ENCODE measurements at places on chromosomes 16 and 17.

- no peak for DNase-seq
Measured at GRCh38 chr16:63372815-63373214, 1336.6 kb upstream of the CDH8 start.

- DNase-seq = no peak
Measured at GRCh38 chr17:47297661-47298400, 25.9 kb upstream of the EFCAB13 start.

DNA sequence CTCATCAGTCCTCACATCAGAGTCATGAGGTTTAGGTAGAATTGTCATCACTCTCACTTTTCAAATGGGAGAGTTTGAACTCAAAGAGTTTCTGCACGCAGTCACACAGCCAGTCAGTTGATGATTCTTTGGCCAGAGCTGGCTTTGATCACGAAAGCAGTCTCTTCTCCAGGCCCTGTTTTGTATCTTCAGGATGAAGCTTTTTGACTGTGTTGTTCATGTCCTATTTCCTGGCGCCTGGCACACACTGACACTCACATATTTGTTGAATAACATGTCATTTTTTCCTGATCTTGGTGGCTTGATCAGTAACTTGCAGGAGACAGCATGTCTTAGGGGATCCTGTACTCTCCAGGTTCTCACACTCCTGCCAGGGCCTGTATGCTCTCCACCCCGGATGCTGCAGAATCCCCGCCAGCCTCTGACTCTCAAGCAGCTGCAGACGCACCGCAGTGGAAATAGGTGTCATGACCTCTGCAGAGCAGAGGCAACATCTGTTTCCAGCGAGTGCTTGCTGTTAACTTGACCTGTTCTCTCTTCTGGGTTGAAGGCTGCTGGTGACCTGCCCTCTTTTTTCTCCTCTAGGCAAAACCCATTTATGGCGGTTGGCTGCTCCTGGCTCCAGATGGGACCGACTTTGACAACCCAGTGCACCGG lies 33.0 kb downstream of the MPRIP start:
- no peak for DNase-seq

DNA sequence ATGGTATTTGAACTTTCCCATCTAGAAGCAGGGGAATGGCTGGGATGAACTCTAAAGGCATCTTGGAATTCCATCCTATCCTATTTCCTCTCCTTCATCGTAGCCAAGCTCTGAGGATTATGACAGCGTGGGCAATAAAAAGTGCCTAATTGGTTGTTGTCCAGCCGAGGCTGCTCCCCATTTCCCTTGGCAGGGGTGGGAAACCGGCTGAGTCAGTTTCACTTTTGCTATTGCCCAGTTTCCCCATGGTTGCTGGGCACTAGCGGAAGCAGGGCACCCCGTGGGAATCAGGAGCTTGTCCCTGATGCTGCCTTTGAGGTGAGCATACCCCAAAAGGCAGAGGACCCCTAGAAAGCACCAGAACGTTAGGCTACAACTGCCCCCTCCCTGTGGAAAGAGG lies 13.8 kb upstream of the SP2 start:
- DNase-seq = no peak

DNA sequence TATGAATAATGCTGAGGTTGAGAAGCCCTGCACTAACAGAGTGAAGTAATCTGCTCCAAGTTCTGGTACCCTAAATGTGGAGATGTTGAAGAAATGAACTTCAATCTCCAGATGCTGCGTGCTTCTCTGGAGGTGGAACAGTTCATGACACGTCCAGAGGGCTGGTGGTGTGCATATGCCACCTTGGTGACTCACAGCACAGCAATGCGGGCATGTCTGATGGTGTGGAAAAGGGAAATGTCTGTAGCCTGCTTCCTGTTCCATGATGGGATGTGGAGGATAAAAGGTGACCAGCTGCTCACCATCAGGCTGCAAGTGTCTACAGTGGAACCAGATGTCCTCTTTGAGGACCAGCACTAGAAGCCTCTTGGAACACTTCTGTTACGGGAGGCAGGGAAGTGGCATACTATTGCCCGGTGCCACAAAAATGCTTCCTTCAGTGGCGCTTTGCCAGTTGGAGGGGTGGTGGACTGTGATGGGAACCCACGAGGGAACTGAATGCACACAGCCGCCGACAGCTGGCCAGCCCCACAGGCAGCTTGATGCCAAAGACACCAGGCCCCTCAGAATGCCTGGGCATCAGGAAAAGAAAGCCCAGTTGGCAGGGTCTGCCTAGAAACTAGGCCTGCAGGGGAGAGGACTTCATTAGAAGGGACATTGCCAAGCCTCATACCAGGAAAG lies 19.9 kb downstream of the SNX11 start:
- no peak for DNase-seq

DNA sequence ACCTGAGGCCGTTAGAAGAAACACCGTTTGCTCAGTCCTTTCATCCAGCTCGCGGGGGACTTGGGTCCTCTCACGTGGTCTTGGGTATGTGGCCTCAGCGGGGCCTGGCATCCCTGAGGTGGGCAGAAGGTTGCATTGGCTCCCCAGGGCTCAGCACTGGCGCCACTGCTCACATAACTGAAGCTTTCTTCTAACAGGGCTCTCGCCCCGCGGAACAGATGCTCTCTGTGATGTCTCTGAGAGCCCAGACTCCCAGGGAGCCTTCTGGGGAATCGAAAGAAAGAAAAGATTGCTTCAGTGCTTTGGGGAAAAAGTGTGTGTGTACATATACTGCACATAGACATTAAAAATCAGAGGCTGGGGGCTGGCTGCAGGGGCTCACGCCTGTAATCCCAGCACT lies 10.1 kb downstream of the MGRN1 start:
- no peak for DNase-seq

- no peak for DNase-seq
Measured at GRCh38 chr16:1923299-1924034, 5.3 kb upstream of the HS3ST6 start.

- DNase-seq = no peak
Measured at GRCh38 chr17:63550817-63551639, 751 bp downstream of the DCAF7 start.

- no peak for DNase-seq
Measured at GRCh38 chr17:17346428-17347233, 43.5 kb downstream of the NT5M start.

DNA sequence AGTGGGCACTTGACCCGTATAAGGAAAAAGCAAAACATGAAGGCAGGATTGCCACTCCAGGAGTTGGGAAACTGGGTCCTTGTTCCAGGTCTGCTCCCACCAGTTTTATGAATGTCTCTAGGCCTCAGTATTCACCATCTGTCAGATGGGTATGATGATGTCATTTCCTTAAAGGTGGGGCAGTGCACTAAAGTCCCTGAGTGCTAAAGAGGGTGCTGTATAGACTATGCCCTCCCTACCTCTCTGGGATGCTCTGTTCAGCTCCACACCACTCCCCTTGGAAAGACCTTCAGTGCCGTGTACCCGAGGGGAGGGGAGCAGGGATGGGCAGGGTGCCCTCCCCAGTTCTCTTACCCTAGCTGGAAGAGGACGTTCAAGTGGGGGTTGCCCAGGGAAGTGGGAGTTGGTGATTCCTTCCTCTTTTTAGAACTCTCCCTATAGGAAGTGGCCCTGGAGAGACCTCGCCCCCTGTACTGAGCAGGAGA lies 2.2 kb downstream of the LASP1 start:
- no peak for DNase-seq

DNA sequence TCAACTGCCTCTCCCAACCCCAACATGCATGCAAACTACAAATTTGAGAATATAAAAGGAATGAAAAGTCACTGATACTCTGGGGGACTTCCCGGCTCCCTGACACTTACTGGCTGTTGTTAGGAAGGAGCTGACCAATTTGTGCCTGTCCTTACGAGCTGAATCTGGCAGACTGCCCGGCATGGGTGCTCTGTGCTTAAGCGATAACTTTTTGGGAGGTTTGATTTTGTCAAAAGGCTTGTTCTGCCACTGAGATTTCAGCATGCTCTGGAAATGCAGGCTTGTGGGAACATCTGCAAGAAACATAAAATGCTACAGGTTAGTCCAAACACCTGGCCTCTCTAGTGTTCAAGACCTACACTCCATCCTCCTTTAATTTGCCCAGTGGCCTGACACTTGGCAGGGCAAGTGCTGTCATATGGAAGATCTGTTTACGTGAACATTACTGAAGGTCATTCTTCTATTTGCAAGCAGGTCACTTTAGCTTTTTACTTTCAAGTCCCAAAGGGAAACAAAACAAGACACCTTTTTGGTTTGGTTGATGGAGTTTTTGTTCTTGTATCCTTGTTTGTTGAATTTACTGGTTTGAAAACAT lies 40.6 kb downstream of the STH start:
- no peak for DNase-seq

DNA sequence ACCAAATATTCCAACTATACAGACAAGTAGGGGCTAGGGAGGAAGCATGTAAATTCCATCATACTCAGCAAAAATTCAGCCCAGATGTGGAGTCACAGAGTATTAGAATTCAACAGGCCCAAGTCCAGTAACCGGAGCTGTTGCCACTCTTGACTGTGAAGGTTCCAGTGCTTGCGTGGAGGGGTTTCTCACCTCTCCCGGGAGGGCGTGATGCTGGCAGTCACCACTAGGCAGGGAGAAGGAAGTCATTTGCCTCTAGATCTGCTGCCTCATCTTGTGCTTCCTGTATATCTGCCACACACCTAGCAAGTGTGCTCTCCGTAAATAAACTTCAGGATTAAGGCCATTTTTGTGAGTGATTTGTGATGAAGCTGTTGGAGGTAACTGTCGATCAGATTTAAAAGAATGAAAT lies 1.0 kb upstream of the CKLF start:
- DNase-seq = no peak

GRCh38 chr16:1045993-1046911 lies 26.3 kb upstream of the SSTR5 start:
- no peak for DNase-seq

- no peak for DNase-seq
Measured at GRCh38 chr17:70105641-70106040, 30.6 kb downstream of the KCNJ16 start.

- DNase-seq = no peak
Measured at GRCh38 chr17:3479988-3480387, 4.2 kb downstream of the ASPA start.
